ENCODE measurements at places on chromosomes 1 and 21.

GRCh38 chr21:42973309-42973990 lies 912 bp upstream of the PKNOX1 start:
- no peak for DNase-seq

DNA sequence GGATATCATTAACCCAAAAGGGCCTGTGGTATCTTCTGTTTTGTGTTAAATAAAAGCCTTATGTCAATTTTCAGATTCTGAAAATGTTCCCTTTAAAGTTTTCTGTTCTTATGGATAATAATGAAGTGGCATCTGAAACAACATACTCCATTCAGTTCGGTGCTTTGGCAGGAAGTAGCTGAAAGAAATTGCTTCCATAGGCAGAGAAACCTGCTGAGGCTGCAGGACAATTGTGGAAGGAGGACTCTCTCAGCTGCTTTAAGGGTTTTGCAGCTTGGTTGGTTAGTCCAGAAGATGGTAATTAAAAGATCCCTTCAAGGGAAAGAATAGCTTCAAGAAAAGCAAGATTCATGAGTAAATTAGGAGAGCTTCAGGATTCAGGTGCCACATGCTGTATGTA lies 30.5 kb upstream of the NRIP1 start:
- no peak for DNase-seq

DNA sequence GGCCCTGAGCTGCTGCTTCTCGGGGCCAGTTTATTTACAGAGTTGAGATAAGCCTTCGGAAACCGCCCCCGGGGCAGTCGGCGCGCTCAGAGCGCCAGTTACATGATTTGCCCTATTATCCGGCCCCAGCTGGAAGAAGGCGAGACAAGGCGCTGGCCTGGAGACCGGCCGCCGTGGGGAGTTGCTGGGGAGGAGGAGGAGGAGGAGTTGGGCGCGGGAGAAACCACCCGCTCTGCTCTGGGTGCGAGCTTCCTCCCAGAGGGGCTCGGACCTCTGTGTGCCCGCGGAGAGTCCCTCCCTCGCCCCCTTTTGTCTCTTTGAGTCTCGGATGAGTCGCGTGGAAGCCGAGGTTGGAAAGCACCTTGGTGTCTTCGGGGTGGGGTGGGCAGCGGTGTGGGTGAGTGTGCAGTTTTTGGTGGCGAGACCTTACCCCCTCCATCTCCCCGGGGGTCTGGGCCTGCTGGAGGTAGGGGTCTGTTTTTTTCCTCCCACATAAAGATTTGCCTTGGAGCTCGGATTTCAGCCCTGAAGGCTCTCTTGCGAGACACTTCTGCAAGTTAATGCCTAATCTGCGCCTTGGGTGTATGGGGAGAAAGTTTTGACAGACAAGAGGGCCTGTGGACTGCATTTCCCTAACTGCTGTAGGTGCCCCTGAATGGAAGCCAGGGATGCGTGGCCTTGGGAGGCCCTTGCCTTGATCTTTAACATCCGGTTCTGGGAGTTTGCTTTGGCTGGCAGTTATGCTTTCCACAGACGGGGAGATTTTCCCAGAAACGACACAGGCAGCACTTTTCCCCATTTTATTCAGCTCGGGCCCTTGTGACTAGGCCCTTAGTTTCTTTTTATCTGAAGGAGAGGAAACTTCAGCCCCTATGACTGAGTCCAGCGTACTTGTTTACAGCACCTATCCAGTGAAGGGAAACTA lies 80.0 kb downstream of the NDUFS5 start:
- peak; percentile 69 for DNase-seq

DNA sequence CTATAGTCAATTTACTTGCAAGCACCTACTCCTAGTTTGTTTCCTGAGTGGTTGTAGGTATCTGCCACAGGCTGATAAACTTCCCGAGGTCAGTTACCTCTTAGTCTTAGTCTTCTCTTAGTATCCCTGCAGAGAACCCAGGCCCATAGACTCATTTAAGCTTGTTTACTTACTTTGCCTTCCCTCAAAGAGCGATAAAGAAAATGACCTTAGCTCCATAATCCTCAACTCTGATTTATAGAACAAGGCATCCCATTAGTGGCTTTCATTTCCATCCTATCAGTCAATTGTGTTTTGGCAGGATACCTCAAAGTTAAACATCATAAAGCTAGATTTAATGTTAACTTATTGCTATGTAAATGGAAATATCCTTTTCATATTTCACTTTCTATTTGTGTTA lies 119.7 kb downstream of the UCHL5 start:
- no peak for DNase-seq

DNA sequence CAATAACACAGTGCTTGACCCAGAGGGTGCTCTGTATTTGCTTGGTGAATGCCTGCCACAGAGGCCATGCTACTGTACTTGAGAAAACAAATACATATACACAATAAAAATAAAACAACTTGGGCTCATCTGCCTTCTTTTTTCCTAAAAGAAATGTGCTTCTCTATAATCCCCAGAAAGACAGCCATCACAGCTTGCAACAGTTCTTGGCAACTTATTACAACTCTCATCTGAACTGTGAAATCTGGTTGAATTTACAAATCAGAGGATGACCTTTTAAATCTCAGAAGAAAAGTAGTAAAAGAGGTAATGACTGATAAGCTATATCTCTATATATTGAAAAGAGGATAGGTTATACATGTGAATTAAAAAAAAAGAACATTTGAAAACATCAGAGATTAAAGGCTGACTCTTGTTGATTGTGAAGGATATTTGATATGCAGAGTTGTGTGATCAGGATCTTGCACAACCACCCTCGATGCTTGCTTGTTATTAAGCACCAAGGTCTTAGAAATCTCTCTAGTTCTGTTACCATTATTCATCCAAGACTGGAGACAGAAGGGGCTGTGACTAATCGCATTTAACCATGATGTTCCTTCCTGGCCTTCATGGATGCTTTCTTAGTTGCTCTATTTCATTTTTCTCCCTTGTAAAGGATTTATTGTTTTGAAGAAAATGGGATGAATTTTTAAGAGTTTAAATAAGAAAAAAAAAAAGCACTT lies 213.4 kb downstream of the APP start:
- DNase-seq: no peak

DNA sequence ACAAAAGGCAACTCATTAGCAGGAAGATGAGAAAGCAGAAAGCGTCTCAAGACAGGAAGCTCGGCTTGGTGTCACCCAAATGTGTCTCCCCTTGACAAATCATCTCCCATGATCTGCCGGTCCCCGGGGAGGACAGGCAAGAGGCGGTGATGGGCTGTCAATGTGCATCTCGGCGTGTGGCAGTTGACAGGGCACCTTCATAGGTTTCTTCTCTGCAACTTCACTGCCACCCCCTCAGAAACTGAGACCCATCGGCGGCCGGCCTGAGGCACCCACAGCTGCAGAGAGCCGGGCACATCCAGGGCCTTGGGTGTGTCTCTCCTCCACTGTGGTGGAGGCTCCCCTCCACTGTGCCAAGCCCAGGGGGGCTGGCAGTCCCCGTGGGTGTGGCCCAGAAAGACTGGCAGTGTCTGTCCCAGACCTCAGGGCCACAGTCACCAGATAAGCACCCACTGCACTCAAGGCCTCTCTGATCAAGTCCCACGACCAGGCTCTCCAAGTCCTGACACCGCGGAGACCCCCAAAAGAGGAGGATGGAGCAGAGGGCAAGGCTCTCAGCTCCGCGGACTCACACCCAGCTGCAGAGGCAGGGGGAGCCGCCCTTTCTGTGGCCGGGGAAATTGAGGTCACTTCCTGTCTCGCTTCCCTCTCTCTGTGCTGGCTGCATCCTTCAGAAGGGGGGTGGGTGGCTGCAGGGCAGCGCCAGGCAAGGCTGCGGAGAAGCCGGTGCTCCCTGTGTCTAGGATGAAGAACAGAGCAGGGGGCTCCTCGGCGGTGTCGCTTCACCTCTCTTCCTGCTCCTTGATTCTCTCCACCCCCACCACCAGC lies 39.6 kb upstream of the LBR start:
- DNase-seq: no peak

DNA sequence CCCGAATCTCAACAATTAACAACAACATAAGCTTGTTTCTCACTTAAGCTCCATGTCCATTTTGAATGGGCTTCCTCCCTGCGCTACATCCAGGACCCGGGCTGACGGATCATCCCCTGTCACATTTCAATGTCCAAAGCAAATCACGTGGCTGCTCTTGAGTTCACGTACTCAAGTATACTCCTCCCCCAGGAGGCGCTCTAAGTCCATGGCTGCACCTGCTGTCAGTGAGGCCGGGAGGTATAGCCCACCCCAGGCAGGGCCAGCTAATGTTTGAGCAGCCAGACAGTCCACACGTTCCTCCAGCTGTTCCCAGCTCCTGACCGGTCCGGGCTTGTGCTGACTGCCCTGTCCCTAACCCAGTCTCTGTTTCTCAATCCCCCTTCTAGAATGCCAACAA lies 220.8 kb downstream of the SLC35F3 start:
- DNase-seq: peak; percentile 91

DNA sequence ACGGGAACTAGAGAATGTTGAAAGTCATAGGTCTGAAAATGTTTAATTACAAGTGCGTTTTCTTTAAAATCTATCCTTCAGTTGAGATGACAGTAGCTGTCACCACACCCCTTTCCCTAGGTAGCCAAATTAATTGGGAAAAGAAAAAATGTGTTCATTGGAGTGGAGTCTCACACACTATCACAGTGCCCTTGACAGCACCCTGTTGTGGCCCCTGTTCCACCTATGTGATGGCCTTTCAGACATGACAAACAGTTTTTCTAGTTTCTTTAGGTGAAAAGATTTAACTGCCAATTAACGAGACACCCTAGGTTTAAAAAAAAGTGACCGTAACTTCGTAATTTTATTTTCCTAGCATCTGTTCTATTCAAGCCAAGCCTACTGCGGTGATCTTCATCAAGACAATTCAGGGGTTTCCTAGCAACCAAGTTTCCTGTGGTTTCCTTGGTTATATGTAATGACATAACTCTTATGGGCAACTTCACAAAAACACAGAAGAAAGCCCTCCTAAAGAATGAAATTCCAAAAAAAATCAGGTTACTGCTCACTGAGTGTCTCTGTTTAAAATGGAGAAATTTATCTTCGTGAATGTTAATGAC lies 298.3 kb downstream of the PDE4B start:
- DNase-seq: no peak

DNA sequence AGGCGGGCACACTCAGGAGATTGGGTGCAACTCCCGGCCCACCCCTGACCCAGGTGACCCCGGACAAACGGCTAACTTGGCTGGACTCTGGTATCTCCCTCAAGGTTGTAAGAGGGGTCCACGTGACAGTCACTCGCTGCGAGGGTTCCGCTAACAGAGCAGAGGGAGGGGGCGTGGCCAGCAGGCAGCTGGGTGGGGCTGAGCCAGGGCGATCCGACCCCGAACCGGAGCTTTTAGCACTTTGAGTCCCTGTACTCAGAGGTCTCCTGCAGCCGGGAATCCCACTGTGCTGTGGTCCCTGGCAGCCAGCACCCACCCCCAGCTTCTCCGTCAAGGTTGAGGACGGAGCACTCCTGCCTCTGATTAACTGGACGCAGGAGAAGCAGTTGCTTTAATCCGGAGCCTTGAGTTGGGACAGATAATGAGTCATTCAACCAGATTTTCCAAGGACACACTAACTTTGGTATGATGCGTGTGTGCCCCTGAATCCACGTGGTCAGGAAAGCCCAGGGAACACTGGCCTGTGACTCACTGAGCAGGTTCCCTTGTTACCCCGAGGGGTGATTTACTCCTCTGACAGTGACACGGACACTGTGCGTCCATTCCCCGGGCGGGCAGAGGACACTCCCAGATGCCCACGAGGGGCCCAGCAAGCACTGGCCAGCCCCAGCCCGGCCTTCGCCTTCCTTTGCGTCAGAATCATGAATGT lies 16.8 kb downstream of the TRPM2 start:
- peak; percentile 53 for DNase-seq

GRCh38 chr1:104921525-104921924 lies 1171.8 kb downstream of the AMY1C start:
- peak; percentile 21 for DNase-seq

- DNase-seq: no peak
Observed at GRCh38 chr21:44759628-44760285, 41.9 kb downstream of the UBE2G2 start.

GRCh38 chr1:198577444-198577843 lies 37.0 kb upstream of the ATP6V1G3 start:
- peak; percentile 72 for DNase-seq

- DNase-seq: no peak
Observed at GRCh38 chr21:44461005-44461404, 5.7 kb downstream of the LRRC3 start.

DNA sequence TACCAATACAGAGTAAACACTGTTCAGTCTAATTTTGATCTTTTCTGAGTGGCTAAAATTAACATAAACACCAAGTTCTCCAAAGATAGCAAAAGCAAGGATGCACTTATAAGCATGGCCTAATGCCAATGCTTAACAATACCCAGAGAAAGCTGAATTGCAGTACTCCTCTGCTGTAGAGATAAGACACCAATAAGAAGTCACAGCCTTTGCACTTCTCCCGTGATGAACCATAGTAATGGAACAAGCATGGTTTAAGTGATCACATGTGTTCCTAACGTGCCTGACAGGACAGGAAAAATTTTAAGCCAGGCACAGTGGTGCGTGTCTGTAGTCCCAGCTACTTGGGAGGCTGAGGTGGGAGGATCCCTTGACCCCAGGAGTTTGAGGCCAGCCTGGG lies 5.6 kb downstream of the PRDX1 start:
- no peak for DNase-seq

GRCh38 chr1:193356249-193356648 lies 169.8 kb upstream of the B3GALT2 start:
- DNase-seq: no peak

GRCh38 chr21:28818663-28819278 lies 173.9 kb downstream of the LTN1 start:
- no peak for DNase-seq

DNA sequence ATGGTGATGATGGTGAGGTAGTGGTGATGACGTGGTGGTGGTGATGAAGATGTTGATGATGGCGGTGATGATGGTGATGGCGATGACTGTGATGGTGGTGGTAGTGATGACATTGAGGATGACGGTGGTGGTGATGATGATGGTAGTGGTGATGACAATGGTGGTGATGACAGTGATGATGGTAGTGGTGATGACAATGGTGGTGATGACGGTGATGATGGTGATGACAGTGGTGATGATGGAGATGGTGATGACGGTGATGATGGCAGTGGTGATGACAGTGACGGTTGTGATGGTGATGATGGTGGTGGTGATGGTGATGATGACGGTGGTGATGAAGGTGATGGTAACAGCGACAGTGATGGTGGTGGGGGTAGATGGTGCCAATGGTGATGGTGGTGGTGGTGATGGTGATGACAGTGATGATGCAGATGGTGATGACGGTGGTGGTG lies 39.4 kb downstream of the FAAP20 start:
- DNase-seq: no peak

All from DMS53 (cell line).